ENCODE measurements at places on chromosomes 6 and 20.

DNA sequence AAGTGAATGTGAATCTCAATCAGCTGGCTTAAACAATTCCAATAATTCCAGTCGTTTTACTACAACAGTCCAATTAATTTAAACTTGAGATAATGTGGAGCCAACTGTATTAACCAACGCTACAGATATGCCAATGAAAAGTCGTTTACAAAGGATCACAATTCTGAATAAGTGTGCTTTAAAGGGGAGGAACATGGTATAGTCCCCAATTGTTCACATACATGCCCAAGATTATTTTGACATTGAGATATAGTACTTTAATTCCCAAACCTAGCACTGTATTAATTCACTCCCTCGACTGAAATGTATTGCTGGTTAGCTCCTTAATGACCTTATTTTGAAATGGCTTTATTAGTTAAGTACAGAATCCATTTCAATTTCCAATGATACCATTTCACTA lies 2.5 kb downstream of the AKIRIN2 start:
- no peak for DNase-seq

- no peak for DNase-seq
Observed at GRCh38 chr6:31339210-31339609, 17.8 kb downstream of the HLA-B start.

GRCh38 chr20:11207749-11208502 lies 534.1 kb upstream of the JAG1 start:
- DNase-seq: no peak

DNA sequence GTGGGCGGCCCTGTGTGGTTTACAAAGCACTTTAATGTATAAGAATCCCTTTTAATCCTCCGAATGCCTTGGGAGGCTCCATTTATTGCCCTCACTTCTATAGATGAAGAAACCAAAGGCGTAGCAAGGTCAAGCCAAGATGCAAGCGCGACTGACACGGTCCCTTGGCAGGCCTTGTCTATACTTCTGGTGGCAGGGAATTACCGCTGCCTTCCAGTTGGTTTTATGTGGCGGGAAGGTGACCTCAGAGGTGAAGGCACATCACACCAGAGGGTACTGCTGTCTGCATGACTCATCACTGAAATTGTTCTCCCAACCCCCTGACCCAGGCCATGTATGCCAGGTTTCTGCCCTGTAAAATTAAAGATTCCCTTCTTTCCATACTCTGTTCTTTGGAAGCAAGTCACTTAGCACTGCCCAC lies 36.1 kb upstream of the NAA20 start:
- DNase-seq: peak; percentile 55

DNA sequence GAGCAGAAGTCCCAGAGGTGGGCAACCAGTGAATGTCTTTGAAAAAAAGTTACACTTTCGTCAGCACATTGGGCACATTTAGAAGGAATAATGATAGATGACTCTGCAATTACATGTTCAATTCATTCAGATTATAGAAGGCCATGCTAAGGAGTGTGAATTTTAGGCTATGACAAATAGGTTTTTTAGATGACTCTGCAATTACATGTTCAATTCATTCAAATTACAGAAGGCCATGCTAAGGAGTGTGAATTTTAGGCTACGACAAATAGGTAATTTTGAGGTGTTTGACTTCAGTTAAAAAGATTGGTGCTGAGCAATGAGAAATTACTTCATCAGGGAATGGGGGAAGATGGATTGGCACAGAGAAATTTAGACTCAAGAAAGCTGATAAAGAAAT lies 744.9 kb upstream of the MMS22L start:
- DNase-seq: no peak

DNA sequence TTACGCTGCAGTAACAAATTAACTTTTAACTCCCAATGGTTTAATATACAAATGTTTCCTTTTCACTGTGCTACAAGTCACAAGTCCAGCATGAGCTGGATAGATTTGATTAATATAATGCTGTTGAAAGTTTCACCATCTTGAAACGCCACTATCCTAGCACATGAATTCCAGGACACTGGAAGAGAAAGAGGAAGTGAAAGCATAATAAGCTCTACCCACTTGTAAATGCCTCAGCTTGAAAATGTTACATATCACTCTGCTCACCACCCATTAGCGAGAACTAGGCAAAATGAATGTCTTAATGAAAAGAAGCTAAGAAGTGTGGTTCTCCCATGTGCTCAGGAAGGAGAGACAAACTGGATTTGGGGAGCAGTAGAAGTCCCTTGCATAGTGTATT lies 46.9 kb downstream of the PCSK2 start:
- DNase-seq: no peak

DNA sequence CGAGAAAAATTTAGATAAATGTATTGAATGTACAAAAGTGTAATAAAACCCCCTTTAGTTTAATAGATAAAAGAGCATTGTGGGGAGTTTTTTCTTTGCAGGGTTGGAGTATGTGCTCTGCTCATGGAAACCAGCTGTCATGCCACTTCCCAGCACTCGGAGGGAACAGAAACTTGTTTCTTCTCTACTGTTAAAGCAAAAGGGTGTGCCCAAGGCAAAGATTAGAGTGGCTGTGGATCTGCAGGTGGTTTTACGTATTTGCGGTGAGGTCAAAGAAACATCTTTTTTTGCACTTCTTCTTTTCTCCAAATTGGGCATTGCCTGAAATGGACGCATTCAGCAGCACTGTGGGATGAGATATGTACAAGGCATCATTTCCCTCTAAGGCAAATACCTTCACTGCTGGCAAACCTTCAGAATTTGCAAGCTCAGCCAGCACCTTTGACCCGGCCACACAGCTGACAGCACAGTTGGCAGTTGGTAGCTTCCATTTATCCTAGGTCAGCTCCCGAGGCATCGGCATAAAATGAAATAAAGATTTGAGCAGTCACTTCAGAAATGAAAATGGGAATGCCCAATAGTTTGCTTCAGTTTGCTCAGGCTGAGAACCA lies 178.4 kb upstream of the EYA4 start:
- peak; percentile 2 for DNase-seq

DNA sequence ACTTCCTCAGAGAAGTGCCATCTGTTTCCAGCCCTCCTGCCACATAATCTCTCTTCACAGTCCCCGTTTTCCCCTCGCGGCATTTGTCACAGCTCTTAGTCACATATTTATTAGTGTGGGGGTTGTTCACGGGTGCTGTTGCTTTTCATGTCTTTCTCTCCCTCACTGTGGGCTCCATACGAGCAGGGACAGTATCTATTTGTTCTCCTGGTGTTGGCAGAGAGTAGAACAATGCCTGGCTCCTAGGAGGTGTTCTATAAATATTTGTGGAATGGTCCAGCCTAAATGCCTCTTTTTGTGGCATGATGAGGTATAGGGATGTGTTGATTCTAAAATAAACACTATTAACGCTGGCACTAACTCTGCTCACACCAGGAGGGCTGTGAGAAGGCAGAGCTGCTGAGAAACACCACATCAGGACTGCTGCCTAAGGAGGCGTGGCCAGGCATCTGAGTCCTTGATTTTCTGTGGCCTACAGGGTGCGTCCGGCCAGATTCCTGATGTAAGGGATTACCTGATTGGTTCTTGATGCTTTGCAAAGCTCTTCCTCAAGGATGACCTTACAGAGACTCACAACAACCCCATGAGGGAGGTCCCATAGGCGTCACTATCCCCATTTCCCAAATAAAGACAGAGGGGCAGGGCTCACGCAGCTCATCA lies 219.8 kb upstream of the ARID1B start:
- DNase-seq: no peak

- no peak for DNase-seq
Observed at GRCh38 chr20:54067606-54068174, 2.7 kb downstream of the BCAS1 start.

GRCh38 chr6:2749969-2750600 lies 637 bp downstream of the MYLK4 start:
- no peak for DNase-seq

GRCh38 chr6:157614026-157614568 lies 208.9 kb upstream of the SNX9 start:
- no peak for DNase-seq

GRCh38 chr6:2485116-2485515 lies 239.7 kb upstream of the GMDS start:
- no peak for DNase-seq

DNA sequence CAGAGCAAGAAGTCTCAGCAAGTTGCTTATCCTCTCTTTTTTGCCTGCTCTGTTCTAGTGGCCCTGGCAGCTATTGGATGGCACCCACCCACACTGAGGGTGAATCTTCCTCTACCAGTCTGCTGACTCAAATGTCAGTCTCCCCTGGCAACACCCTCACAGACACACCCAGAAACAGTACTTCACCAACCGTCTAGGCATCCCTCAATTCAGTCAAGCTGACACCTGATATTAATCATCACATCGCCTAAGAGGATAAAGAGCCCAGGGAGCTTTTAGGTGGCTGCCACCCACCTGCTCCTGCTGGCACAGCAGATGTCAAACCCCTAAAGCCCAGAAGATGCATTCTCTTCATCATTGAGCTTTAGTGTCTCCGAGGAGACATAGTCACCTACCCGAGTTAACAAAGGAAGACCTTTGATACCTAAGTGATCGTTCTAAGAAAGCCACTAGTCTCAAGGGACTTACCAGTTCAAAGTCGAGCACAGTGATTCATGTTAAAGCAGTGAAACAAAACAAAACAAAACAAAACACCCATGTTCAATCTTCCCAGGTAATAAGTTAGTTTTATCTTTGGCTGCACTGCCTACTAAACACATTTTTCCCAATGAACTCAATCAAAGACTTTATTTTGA lies 97.7 kb upstream of the KCNQ5 start:
- no peak for DNase-seq

GRCh38 chr6:168988801-168989200 lies 264.8 kb downstream of the THBS2 start:
- peak; percentile 38 for DNase-seq

- no peak for DNase-seq
Observed at GRCh38 chr6:164188861-164189260, 774.3 kb downstream of the QKI start.

- DNase-seq: no peak
Observed at GRCh38 chr20:18166950-18167349, 29.3 kb downstream of the KAT14 start.

DNA sequence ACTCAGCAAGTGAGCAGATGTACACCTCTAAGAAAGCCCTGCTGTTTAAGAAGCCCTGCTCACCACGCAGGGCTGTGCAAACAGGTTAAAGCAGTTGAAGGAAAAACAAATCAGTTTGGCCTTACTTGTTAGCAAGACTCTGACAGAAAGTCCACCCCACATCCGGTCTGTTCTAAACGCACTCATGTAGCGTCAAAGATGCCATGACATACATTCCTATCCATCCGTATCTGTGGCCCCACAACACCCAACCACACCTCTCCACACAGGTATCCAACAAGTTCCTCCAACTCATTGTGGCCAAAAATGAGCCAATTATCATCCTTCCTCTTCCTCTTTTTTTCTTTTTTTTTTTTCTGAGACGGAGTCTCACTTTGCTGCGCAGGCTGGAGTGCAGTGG lies 22.8 kb upstream of the RAB22A start:
- no peak for DNase-seq

- no peak for DNase-seq
Observed at GRCh38 chr6:90136176-90136575, 160.5 kb downstream of the BACH2 start.

- DNase-seq: peak; percentile 52
Observed at GRCh38 chr6:158706369-158706982, 56.6 kb downstream of the SYTL3 start.

DNA sequence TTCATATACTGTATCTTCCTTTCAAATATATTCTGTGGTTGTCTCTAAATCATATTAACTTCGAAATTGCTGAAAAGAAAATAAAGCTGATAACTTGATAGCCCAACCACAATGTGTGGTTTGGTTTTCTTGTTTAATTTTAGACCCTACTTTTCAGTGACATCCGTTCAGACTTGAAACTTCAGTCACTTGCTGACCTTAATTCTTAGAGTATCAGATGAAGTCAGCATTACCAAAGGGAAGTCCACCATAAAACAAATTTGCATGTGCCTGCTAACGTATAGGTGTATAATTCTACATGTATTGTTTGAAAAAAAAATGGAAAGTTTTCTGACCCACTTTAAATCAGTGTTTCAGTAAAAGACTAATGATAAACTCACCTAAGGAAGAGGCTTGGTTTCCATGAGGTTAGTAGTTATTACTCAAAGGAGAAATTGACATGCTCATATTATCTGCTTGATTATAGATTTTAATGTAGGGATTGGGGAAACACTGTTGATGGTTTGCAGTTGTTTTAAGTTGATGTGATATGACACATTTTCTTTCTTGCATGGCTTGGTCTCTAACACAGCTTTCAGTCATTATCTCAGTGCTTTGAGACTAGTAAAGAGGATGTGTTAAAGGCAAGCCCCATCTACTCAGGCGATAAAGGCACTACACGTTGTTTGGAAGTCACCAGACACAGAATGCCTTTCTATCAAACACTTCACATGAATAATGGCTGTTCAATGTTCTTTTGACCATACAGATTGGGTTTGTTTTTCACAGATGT lies 5.2 kb upstream of the IL17A start:
- DNase-seq: no peak

DNA sequence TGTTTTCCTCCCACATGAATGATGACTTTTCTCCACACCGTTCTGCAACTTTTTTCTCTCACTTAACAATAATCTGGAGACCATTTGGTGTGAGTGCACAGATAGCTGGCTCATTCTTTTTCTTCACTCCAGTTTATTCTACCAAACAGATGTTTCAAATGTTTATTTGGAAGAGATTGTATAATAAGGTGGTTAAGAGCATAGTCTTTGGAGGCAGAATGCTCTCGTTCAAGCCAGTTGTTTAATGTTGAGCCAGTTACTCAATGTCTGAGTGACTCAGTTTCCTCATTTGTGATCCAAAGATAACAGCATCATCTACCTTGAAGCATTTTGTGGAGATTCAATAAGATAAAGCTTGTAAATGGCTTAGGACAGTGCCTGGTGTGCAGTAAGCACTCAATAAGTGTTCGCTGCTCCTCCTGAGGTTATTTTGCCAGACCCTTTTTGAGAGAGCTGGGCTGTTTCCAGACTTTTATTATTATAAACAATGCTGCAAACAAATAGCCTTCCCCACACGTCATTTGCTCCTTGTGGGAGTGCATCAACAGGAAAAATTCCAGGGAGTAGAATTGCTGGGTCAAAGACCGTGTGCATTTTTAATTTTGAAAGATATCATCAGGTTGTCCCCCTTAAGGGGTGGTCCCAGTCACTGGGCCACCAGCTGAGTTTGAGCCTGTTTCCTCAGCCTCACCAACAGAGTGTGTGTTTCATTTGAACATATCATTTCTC lies 70.6 kb downstream of the VEGFA start:
- no peak for DNase-seq

- no peak for DNase-seq
Observed at GRCh38 chr6:90677440-90677839, 90.6 kb upstream of the MAP3K7 start.

DNA sequence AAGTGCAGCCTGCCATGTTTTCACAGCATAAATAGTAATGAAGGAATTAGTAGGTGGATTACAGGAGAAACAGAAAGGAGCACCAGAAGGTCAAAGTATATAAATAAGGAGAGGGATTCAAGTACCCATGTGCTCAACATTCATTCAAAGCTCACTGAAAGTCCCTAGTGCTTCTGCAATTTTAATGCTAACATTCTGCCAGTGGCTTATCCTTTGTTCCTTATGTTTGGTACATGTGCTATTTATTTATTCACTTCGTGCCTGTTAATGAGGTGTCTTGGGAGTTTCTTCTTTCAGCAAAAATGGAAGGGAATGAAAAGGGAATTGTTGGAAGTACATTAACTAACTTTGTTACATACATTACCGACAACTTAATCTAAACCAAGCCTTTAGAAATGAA lies 105.7 kb downstream of the CRYBG1 start:
- DNase-seq: no peak
